ENCODE measurements at places on chromosomes 2 and 18.

- DNase-seq = no peak
Observed at GRCh38 chr2:69505710-69506109, 68.5 kb upstream of the NFU1 start.

DNA sequence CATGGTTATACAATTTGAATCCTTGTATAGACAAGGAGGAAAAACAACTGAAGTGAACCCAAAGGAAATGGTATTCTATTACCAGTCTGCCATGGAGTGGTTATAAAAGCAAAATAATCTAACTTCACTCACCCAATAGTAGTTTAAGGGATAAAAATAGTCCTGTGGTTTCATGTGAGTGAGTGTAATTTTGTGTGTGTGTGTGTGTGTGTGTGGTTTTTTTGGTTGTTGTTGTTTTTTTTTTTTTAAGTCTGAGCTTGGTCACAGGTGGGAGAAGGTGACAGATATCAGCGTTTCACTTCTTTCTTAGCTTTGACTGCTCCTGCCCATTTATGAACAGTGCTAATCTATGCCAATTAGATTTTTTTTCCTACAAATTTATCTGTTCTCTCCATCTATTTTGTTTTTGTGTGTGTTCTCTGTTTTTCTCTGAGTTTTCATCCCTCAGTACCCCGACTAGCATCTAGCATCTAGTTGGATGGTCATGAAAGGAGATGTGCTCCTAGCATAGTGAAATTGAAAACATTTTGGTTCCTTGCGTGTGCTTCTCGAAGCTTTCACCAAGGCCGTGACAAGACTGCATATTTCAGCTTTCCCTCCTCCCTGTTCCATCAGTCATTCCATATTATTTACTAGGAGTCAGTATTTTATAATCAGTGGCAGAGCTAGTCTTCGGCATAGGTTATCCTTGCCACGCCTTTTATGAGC, 200.1 kb upstream of the DTNA start:
- DNase-seq = no peak

DNA sequence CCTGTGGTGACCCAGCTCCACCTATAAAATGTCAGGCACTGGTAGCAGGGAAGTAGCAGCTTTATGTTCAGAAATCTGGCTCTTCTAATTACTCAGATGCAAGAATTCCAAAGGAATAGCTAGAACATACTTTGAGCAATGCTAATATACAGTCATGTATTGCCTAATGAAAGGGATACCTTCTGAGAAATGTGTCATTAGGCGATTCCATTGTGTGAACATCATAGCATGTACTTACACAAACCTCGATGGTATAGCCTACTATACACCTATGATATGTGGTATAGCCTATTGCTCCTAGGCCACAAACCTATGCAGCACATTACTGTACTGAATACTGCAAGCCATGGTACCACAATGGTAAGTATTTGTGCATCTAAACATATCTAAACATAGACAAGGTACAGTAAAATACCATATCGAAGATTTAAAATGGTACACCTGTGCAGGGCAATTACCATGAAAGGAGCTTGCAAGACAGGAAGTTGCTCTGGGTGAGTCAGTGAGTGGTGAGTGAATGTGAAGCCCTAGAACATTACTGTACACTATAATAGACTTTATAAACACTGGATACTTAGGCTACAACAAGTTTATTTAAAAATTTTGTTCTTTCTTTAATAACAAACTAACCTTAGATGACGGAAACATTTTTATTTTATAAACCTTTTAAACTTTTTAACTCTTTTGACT, 50.3 kb upstream of the ETAA1 start:
- no peak for DNase-seq

DNA sequence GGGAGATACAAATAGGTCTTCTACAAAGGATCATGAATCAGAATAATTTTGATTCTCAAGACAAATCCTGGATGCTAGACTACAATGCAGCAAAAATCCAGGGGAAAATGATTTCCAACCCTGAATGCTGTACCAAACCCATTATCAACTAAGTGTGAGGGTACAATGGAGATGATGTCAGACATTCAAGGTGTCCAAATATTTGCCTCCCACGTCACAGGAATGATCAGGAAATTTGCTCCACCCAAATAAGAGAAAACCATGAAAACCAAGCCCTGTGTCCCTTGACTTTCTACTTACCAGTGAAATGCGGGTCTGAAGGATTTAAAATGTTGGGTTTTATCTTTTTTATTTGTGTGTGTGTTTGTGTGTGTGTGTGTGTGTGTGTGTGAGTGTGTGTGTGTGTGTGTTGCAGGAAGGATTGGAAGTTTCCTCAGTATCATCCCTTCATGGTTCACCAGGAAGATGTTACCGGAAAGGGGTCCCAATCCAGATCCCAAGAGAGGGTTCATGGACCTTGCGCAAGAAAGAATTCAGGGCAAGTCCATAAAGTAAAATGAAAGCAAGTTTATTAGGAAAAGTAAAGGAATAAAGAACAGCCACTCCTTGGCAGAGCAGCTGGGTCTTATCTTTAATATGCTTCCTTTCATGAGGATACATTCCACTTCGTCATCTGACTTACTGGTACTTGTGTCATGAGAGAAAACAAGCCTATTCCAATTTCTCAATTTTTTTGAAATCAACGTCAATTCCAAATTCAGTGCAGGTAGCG, 61.1 kb upstream of the ID2 start:
- no peak for DNase-seq

DNA sequence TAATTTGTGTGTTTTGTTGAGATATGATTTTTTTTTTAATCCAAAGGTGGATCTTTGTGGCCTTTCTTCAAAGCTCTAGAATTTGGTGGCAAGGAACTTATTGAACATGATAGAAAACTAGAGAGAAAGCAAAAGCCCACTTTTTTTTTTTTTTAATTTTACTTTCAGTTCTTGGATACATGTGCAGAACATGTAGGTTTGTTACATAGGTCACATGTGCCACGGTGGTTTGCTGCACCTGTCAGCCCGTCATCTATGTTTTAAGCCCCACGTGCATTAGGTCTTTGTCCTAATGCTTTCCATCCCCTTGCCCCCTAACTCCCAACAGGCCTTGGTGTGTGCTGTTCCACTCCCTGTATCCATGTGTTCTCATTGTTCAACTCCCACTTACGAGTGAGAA, 135.9 kb downstream of the RHBDD1 start:
- DNase-seq = no peak

Measured in activated CD4-positive, alpha-beta T cell treated with anti-CD3 and anti-CD28 coated beads for 48 hours (primary cell).